ENCODE measurements at places on chromosomes 11 and 22.

- no peak for DNase-seq
Observed at GRCh38 chr11:132755934-132756333, 776.4 kb downstream of the OPCML start.

GRCh38 chr11:19723572-19724342 is 11.1 kb downstream of the NAV2 start:
- DNase-seq = peak; percentile 14

DNA sequence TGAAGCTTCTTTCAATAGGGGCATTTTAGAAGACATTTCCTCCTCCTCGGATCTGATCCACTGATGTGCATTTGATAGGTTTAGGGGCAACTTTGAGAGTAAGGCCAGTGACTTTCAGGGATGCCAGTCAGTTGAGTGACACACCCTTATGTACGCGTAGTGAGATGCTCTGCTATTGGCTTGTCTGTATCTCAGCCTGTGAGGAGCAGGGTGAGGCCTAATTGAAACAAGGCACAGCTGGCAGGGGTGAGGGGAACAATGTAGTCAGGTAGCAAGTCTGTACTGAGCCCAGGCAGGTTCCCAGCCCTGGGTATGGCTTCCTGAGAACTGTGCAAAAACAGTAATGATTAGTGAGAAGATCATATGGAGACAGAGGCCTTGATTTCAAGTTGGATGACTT is 61.5 kb downstream of the STIM1 start:
- no peak for DNase-seq

DNA sequence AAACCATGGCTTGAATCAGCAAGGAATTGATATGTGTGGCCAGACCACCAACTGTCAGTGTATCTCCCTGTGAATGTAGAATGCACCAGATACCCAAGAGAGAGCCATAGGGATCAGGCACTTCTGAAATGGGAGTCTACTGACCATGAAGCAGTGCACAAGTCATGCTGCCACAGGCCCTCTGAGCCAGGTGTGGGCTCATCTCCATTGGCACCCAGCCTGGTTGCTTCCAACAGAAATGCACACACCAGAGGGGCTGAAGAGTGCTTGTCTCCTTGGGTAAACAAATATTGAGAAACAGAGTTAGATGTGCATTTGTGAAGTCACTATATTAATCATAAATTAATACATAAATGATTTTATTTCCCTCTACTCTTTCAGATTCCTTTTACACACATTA is 28.4 kb upstream of the PANX1 start:
- DNase-seq = no peak

DNA sequence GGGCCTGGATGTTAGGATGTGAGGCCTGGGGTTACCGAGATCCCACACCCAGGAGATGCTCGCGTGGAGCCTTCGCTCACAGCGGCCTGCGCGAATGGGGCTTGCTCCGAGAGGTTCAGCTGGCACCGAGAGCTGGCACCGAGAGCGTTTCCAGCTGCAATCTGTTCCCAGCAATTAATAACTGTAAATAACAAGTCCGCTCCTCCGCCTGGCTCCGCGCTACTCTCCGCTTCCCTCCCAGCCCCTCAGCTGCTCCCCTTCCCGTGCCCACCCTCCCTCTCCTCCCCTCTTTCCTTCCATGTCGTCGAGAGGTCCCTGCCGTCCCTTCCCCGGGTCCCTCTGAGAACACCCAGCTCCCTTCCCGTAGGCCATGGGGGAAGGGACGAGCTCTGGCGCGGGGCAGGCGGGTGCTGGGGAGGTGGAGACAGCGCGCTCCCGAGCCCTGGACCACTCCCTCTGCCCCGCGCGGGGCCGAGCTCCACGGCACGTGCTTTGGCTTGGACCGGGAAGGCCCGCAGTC is 110.8 kb downstream of the WNT7B start:
- no peak for DNase-seq

DNA sequence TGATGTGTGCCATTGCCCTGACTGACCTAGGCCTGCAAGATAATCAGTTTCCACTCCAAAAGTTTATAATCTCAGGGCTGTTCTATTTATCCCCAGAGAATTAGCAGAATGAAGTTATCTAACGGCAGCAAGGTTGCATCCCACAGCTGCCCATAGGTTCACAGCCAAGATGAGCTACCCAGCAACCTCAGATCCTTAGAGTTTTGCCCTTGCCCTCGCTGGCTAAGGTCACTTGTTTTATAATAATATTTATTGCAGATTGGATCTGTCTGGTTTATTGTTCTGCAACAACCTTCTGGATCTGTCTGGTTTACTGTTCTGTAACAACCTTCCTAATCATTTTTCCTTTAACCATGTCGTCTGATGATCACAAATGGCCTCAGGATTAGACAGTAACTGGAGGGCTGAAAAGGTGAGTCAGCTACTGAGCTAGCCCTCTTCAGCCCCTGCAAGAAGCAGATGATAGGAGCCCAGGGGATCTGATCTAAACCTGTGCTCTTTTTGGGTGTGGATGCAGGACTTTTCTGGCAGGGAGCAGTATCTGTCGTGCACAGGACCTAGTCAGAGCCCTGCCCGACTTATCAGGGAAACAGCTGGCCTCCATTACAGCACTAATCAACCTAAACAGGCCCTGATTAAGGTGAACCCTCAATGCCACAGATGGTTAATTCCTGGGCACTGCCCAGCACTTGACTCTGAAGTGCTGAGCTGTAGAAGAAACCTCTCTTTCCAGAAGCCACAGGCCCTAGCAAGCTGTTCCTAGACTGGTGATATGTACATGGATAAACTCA is 642.9 kb upstream of the KIRREL3 start:
- DNase-seq = no peak

DNA sequence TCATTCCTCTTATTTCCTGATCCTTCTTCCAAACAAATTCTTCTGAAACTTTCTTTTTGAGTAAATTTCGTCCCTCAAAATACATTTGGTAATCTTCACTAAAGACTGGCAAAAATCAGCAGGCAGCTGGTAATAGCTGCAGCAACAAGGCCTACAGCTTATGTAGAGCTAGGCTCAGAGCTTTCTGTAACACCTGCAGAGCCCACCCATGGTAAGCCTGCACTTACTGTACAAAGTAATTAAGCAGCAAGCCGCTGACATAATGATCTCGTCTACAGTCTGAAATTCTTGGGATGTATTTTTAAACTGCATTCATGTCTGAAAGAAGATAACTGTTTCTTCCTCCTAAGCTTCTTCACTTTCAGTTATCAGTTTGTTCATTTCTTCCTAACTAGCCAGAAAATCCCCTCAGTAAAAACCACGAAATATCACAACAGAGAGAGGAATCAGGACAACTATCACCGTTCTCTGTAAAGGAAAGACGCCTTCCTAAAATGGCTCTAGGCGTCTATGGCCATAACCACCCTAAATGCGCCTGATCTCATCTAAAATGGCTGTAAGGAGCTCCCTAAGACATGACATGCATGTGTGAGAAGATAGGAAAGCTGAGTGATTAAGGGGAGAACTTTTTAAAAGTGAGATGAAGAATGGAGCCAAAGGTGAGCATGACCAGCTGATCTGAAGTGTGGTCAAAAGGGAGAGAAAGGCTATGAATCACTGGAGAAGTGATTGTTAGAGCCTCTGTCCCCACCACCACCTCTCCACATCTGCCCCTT is 56.2 kb downstream of the DENND5A start:
- DNase-seq = no peak

- no peak for DNase-seq
Observed at GRCh38 chr11:45523760-45524159, 141.7 kb downstream of the CHST1 start.

DNA sequence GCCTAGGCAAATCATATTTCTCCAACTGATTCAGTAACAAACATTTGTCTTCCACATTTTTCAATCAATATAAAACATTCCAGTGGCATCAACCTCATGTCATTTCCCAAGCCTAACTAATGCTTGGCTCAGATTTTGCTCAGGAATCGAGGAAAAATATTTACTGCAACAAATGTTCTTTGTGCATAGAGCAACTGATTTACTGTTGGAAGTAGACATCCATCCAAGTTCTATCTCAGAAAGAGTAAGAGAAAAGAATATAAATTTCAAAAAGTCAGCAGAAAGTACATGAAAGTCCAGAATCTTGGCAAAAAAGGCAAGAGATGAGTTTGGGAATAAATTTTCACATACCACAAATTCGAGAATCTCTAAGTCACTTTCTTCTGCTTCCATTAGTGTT is 2245.0 kb upstream of the RAG2 start:
- DNase-seq = no peak

GRCh38 chr11:60928563-60929001 is 4.3 kb downstream of the TMEM132A start:
- no peak for DNase-seq

- no peak for DNase-seq
Observed at GRCh38 chr11:13923182-13923581, 39.3 kb upstream of the SPON1 start.

DNA sequence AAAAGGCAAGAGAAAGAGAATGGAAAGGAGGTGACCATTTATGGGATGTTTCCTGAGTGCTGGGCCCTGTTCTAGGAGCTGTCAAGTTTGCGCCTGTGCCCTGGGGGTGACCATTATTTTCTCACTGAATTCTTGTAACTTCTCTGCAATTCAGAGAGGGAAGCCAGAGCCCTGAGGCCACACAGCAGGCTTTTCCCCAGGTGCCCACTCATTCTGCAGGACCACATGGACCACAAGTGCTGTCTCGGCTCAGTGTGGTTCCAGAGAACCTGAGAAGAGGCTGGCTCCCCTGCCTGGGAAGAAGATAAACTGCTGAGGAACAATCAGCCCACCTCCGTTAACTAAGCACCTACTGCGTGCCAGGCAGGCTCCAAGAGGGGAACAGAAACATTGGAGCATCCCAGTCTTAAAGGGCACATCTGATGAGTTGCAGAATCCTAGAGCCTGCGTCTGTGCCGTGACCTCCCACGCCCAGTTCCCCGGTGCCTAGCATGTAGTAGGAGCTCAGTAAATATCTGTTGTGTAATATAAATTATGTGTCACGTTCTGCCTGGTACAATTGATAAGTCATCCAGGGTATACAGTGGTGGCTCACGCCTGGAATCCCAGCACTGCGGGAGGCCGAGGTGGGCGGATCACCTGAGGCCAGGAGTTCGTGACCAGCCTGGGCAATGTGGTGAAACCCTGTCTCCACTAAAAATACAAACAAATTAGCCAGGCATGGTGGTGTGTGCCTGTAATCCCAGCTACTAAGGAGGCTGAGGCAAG is 31.6 kb upstream of the CRYBB3 start:
- no peak for DNase-seq

DNA sequence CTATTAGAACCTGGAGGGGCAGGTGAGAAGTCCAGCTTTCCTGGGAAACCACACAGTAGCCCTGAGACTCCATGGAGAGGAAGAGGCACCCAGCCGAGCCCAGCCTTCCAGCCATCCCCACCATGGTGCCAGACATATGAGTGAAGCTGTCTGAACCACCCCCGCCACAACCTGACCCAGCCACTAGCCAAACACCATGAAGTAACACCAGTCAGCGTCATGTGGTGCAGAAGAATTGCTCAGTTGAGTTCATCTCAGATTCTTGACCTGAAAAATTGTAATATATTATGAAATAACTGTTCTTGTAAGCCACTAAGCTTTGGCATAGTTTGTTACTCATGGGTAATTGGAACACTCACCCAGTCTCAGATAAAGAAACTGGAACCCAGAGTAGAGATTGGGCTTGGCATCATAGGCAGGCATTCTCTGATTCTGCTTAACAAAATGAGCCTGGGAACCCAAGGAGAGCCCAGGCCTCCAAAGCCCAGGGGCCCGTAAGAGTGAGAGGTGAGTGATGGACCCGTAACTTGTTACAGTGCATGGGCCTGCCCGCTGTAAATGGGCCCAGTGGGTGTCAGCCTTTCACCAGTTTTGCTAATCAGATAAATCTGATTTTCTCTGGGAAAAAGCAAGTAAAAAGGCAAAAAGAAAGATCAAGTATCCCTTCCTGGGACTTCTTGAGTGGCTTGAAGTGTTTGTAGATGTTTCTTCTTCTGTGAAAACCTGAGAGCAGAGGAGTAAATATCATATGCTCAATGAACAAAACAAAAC is 305.5 kb downstream of the DDX10 start:
- DNase-seq = no peak

DNA sequence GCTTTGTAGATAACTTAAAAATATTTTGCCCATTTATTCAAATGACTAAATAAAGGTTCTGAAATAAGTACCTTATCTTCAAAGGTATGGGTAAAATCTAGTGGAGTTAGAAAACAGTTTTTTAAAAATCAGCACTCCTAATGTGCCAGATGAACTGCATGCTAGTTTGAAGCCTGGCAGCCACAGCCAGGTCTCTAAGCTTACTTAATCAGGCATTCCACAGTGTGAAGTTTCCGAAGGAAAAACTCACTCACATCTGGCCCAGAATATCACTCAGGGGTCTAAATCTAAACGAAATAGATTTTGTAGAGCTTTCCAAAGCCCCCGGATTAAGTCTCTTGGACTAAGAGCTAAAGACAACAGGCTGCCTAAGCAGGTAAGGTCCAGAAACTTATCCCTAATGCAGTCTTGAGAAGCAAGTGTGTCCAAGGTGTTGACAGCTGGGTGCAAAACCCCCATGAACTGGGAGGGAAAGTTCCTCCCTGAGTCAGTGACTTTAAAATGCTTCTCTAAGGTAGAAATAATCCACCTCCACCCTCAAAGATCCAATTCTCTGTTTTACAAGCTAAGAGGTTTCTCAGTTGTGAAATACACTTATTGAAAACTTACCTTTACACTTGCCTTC is 157.6 kb downstream of the FCHSD2 start:
- DNase-seq = no peak

DNA sequence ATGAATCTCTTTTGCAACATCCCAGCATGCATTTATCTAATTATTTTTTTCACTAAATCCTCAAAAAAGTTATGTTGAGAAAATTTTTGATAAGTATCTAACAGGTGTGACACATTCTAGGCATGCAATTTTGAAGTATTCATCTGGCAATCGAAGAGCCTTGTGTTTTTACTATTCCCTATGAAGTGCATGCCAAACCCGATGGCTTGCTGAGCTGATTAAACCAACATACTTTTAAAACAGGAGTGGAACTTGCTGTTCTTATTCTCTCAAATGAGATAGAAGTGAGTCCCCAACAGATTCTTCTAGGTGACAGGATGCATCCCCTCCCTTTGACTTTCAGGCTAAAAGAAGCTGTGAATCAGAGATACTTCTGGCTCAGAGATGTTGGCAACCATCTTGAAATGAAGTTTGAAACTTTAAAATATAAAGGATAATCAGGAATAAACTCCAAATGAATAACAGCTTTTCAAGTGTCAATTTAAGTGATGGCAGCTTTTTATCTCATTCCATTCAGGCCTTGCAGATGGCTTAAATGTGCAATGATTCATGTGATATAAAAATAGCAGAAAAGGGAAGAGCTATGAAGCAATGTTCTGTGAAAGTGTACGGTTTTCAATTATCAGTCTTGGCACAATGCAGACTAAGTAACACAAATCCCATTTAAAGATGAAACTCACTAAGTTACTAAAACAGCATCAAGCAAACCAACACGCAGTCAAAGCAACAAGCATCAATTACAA is 67.7 kb downstream of the APOL5 start:
- no peak for DNase-seq

GRCh38 chr11:134999590-134999989 is 587.5 kb upstream of the B3GAT1 start:
- no peak for DNase-seq

- DNase-seq = no peak
Observed at GRCh38 chr11:69157822-69158231, 2.1 kb downstream of the SMIM38 start.
